ENCODE measurements at places on chromosomes 13 and 19. TPM values are rescaled to one million over a fixed set of nuclear protein-coding genes. Genes with fewer than 3 reads are reported as not detected.

GRCh38 chr19:5339950-5340636, 519 bp downstream of the PTPRS start:
- peak; percentile 41 for DNase-seq

DNA sequence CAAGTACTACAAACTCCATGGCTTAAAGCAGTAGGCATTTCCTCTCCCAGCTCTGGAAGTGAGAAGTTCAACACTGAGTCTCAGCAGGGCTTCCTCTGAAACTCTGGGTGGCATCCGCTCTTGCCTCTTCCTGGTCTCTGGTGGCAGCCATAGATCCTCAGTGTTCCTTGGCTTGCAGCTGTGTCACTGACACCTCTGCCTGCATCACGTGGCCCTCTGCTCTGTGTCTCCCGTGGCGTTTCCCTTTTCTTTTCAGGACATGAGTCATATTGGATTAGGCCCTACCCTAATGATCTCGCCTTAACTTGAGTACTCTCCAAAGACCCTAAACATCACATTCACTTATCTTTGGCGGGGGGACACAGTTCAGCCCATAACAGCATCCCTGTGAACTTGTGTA, 466.7 kb downstream of the MYO16 start:
- DNase-seq = no peak

DNA sequence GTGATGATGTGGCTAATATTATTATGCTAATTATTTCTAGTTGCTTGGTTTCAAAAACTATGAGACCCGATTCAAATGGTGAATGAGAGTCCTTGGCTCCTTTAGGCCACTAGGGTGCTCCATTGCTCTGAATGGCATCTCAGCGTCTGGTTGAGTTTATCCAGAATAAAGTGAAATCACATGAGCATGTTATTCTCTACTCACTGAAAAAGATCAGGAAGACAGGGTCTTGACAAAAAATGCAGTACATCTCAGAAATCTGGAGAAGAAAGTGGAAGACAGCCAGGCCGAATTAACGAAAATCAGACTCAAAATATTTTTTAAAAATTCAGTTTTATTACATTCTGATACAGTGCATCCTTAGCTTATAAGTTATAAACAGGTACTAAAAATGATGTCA, 516.2 kb downstream of the MYO16 start:
- no peak for DNase-seq

Gene CALR3
- not detected for total RNA-seq

Gene ZNF681
- 11.5 TPM for total RNA-seq

Gene IER2
- total RNA-seq = 93.4 TPM

Gene CGB8
- total RNA-seq = not detected

Gene CEACAM20
- not detected for total RNA-seq

Gene NCAN
- total RNA-seq = 0.36 TPM

All from progenitor cell of endocrine pancreas (in vitro differentiated cells).